ENCODE measurements at places on chromosomes 4 and X.

DNA sequence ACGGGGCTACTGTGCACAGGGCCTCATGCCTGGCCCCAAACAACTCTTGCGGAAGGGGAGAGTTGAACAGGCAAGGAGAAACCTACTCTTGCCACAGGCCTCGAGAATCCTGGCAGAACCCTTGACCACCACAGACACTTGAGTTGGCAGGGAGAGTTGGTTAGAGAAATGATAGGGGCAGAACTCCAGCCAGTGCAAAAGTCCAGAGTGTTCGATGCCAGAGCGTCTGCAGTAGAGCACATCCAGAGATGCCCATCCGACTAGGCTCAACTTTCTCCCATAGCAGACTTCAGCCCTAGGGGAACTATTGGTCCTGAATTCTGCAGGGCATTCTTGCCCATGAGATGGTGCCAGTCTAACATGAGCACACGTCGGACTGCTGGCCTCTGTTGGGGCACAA is 45.4 kb upstream of the RADX start:
- DNase-seq, result no peak

DNA sequence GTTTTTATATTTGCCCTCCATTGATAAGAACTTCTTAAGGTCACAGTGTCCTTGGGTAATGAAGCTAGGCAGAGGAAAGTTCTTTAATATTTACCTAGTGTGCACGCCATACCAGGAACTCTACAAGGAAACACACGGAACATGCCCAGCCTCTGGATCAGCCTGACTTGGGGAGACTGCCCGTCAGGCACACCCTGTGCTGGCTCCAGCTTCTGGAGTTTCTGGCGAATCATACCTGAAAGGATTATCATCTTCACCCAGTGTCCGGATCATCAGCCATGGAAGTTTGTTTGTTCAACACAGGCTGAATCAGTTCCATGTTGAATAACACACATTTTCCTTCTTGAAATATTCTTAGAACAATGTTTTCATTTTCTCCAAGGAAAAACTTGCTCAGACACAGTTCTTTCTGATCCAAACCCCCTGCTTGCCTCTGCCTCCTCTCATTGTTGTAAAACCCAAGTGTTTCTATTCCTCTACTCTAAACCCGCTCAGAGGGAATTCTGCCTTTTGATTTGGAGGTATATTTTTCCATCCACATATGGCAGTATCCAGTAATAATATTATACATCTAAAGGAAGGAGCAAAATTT is 176.7 kb downstream of the SHROOM3 start:
- no peak for DNase-seq

- DNase-seq, result peak; percentile 47
Observed at GRCh38 chr4:142567620-142568451, 278.3 kb downstream of the INPP4B start.

DNA sequence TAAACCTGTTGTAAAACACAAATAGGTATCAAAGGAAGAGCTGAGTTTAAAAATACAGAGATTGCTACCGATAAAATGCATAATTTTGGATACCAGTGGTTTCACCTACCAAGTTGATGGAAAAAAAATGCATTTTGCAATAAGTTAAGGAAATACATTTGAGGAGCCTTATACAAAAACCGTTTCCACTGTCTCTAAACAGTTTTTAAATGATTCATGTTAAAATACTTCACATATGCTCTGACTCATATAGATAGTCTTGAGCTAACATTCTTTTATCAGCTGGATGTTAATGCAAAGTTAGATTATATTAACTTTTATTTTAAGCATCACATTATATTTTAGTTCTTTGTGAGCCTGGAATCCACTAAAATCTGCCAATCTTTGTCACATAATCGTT is 50.6 kb upstream of the ANKRD17 start:
- no peak for DNase-seq

DNA sequence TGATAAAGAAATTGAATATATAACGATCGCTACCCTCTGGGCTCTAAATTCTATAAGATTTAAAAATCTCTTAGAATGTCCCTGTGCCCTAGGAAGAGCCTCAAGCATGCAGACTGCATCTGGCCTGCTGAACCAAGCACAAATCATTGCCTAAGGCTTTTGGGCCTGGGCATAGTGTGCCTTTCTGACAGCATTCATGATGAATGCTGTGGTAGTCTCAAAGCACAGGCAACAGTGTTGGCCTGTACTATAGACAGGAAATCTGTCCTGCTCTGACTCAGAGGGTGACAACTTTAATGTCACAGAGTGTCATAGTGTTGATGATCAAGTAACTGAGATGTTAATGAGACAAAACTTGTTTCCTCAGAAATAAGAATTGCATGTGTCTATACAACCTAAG is 717.3 kb downstream of the STIM2 start:
- no peak for DNase-seq

GRCh38 chr4:172787111-172787510 is 381.5 kb upstream of the GALNT7 start:
- DNase-seq, result no peak

Measured in CD4-positive, alpha-beta T cell treated with Interleukin-2 at 100 ng/mL for 4 hours (primary cell).